ENCODE measurements at places on chromosomes 11 and 22. TPM values are rescaled to one million over a fixed set of nuclear protein-coding genes. Genes with fewer than 3 reads are reported as not detected.

RCE1 gene
- 34.4 TPM for total RNA-seq

GAS2 gene
- total RNA-seq = 2.0 TPM

TRIM49C gene
- total RNA-seq = not detected

CD3E gene
- 630 TPM for total RNA-seq

GLYATL1B gene
- total RNA-seq = not detected

METTL15 gene
- total RNA-seq = 18.0 TPM

IGLL1 gene
- total RNA-seq = not detected

TNNT3 gene
- 0.70 TPM for total RNA-seq

ACTN3 gene
- not detected for total RNA-seq

RAB38 gene
- total RNA-seq = 2.0 TPM

ELMOD1 gene
- not detected for total RNA-seq

CCDC73 gene
- total RNA-seq = not detected

OR2D2 gene
- total RNA-seq = 0.56 TPM

DSCAML1 gene
- total RNA-seq = not detected

MS4A12 gene
- total RNA-seq = not detected

TYR gene
- not detected for total RNA-seq

CNGA4 gene
- total RNA-seq = 0.10 TPM

OR5AR1 gene
- not detected for total RNA-seq

SLC22A6 gene
- total RNA-seq = not detected
